ENCODE measurements at places on chromosomes 11 and 22. TPM values are rescaled to one million over a fixed set of nuclear protein-coding genes. Genes with fewer than 3 reads are reported as not detected.

Gene CYTH4
- total RNA-seq = 214 TPM

- no peaks in the 10 kb centered on the region for H3K36me3 ChIP-seq
- DNase-seq = no peak
- no peaks in the 10 kb centered on the region for H3K27me3 ChIP-seq
- H3K4me1 ChIP-seq = no peaks in the 10 kb centered on the region
- no peak overlapping the region for H3K4me3 ChIP-seq
Observed at GRCh38 chr11:1556278-1556902, 15.7 kb downstream of the DUSP8 start.

Gene ELFN2
- total RNA-seq = 0.65 TPM

GRCh38 chr11:120714438-120714837, 202.9 kb downstream of the GRIK4 start:
- no peak overlapping the region for H3K4me3 ChIP-seq
- H3K27me3 ChIP-seq = no peaks in the 10 kb centered on the region

Gene TMEM132A
- not detected for total RNA-seq

GRCh38 chr11:26105762-26106423, 226.0 kb upstream of the ANO3 start:
- no peak for DNase-seq
- no peak overlapping the region for H3K27ac ChIP-seq
- H3K27me3 ChIP-seq = no peaks in the 10 kb centered on the region
- no peak overlapping the region for H3K4me3 ChIP-seq
- no peaks in the 10 kb centered on the region for H3K4me1 ChIP-seq

Gene ARHGAP32
- total RNA-seq = 9.0 TPM

DNA sequence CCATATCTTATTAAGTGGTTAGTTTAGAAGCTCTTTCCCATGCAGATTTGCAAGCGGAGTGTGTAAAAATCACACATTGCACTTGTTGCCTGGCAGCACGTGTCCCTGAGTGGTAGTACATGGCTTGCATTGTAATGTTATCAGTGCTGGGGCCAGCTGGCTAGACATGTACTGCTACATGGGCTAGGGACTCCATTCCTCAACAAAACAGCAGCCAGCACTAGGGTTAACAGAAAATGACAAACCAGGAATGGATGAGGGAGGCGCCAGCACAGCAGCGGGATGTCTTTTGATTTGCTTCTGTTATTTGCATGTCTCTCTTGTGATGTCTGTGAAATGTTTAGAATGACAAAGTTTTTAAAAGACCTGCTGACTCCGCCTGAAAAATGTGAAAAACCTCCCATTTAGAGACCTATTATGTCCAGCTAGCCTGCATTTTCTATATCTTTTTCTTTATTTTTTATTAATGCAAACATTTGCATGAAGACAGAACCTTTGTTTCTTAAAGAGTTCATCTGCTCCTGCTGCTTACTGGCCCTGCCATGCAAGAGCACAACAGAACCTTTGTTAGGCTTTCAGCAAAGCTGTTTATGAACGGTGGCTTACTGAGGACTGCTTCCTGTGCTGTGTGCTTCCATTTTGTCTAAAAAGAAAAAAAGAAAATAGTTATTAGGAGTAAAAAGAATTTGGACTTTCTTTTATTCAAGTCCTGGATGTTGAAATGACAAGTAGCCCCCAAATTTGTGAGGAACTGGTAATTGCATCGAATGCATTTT, 40.7 kb downstream of the CSTPP1 start:
- no peak overlapping the region for H3K27ac ChIP-seq
- no peaks in the 10 kb centered on the region for H3K4me1 ChIP-seq
- no peaks in the 10 kb centered on the region for H3K27me3 ChIP-seq
- no peaks in the 10 kb centered on the region for H3K36me3 ChIP-seq

DNA sequence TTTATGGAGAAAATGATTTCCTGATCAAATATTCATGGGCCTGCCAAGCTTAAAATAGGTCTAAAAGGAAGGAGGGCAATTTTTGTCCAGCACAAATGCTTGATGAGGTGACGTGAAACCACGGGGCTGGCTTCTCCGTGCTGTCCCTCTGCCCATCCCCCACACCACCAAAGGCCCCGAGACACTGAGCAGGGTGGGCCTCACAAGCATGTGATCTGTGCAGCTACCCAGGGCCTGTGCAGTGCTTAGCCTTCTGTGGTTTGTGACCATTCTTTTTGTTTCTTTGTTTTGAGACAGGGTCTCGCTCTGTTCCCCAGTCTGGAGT, 94.8 kb upstream of the RTL6 start:
- H3K4me3 ChIP-seq = no peak overlapping the region
- H3K36me3 ChIP-seq = no peaks in the 10 kb centered on the region
- H3K4me1 ChIP-seq = no peaks in the 10 kb centered on the region
- H3K27me3 ChIP-seq = no peaks in the 10 kb centered on the region

GRCh38 chr22:50119169-50119767, 29.5 kb downstream of the MOV10L1 start:
- no peak overlapping the region for H3K4me3 ChIP-seq
- no peaks in the 10 kb centered on the region for H3K4me1 ChIP-seq
- H3K27ac ChIP-seq = no peak overlapping the region
- no peaks in the 10 kb centered on the region for H3K36me3 ChIP-seq

DNA sequence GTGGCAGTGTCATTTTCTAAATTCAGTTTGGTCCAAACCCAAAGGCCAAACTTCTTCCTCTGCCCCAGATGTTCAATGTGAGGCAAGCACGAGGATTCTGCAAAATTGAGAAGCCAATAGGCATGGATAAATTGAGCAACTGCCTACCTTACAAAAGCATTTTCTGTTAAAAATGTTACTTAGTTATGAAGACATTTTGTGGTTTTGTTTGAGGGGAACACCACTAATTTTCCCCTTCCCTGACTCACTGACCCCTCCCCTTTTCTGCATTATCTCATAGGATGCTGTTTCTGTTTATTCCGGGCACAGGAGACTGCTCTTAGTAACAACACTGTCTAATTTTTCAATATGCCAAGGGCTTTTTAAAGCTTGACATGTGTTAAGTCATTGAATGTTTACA, 462.8 kb downstream of the INSC start:
- H3K27me3 ChIP-seq = no peaks in the 10 kb centered on the region
- H3K36me3 ChIP-seq = no peaks in the 10 kb centered on the region
- DNase-seq = no peak
- no peak overlapping the region for H3K27ac ChIP-seq

Gene TRPM5
- 1.1 TPM for total RNA-seq

- DNase-seq = peak; percentile 26
- H3K36me3 ChIP-seq = no peaks in the 10 kb centered on the region
- H3K4me1 ChIP-seq = peaks cover 37% of the 10 kb centered on the region
- H3K27ac ChIP-seq = no peak overlapping the region
- H3K4me3 ChIP-seq = peak overlapping the region; percentile 99
Observed at GRCh38 chr11:10305262-10305963, 540 bp downstream of the ADM start.

DNA sequence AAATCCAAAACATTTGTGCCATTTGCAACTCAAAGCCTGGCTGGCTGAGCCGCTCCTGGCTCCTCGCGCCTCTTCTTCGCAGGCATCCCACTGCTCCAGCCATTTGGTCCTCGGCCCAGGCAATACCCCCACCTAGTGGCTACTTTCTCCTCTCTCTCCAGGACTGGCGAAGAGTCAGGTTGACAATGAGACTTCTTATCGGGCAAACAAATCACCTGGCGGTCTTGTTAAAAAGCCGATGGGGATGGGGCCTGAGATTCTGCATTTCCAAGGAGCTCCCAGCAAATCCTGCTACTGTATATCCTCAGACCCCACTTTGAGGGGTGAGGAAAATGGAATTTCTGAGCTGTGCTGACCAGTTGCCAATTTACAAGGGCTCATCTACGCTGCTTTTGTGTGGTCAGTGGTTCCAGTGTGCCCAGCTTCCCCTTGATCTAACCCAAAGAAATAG, 89.0 kb downstream of the ISX start:
- no peak overlapping the region for H3K27ac ChIP-seq
- no peaks in the 10 kb centered on the region for H3K27me3 ChIP-seq
- no peak overlapping the region for H3K4me3 ChIP-seq
